Activated CD4-positive, alpha-beta T cell treated with anti-CD3 and anti-CD28 coated beads, Interleukin-2, amount 10 ng/mL, durations not matched to agents 7 days and 5 days (primary cell): ENCODE measurements at places on chromosomes 7 and 10. TPM values are rescaled to one million over a fixed set of nuclear protein-coding genes. Genes with fewer than 3 reads are reported as not detected.

ZPBP gene
- total RNA-seq: not detected

- DNase-seq: no peak
These were observed 462.9 kb downstream of the PTPRN2 start for GRCh38 chr7:158124671-158125079.

- no peak for DNase-seq
These were observed 84.8 kb downstream of the ETV1 start for GRCh38 chr7:13904689-13905088.

DNA sequence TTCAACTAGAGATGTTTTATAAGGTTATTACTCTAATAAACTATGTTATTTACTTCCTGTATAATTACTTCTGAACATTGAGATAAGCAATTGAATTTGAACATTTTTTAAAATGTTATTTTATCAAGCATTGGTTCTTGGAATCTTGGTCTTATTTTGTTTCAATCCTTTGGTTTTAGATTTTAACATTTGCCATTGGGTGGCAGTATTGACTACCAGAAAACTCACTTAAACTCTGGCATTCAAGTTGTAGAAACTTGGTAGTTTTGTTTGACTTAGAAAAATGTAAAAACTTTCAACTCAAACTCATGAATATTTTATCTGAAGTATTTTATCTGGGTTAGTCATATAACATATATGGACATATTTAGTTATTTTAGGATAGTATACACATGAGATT, 48.1 kb downstream of the ATRNL1 start:
- DNase-seq: no peak

DNA sequence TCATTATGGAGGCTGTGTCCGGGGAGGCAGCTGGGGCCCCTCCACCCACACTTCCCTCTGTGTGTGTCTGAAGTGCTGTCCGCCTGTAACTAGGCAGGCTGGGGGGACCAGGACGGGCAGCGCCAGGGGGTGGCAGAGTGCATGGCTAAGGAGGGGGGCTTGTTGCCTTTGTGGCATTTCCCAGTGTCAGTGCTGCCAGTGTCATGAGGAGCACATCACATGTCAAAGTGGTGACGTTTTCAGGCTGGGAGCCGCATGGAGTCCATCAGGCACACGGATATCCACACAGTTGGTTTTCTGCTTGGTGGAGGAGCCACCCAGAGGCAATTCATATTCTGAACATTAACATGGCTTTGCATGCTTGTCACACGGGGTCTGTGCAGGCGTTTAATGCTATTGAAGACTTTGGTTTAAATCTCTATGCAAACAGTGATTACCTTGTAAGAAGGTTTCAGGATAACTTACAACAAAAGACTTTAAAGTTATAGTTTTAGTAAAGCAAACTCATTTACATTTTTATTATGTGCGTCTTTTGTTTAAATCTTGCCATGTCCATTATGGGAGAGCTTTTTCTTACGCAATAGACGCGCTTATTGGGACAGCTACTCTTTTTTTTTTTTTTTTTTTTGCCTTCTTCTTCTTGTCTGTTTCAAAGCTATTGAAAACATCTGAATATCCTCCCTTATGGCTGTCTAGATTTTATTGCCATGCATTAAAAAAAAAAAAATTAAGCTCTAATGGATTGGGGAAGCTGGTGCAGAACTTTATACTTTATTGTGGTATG, 52.9 kb downstream of the C10orf67 start:
- no peak for DNase-seq
